ENCODE measurements at places on chromosomes 3 and 15.

DNA sequence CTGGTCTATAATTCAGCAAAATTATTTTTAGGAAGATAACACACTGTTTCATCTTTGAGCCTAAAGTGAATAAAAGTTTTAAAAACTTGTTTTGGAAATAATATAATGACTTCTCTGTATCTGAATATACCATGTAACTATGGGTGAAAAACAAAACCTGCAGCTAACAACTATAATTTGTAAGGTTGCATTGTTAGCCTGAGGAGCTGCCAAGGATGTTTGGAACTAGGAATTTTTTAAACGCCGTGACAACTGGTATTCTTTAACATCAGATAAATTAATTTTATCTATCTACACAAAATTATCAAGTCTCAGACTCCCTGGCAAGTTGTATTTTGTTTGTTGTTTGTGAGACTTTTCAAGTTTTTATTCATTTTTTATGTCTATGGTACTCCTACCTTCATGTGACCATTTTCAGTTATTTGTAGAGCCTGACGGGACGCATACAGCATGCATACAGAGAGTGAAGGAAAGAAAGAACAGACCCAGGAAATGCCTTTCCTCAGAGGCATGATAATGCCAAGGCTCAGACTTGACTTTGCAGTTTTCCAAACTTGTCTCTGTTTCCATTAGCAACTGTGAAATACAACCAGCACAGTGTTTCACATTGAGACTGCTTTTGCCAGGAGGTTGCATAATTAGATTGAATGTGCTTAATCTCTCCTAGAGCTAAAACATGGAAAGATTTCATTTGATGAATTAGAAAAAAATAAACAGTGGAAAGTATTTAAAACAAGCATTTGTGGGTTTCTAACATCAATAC is 60.8 kb upstream of the ARHGEF26 start:
- no peak for DNase-seq

GRCh38 chr3:149015393-149015792 is 24.1 kb downstream of the GYG1 start:
- no peak for DNase-seq

- DNase-seq, result no peak
Observed at GRCh38 chr15:65919353-65919752, 50.1 kb downstream of the RAB11A start.

DNA sequence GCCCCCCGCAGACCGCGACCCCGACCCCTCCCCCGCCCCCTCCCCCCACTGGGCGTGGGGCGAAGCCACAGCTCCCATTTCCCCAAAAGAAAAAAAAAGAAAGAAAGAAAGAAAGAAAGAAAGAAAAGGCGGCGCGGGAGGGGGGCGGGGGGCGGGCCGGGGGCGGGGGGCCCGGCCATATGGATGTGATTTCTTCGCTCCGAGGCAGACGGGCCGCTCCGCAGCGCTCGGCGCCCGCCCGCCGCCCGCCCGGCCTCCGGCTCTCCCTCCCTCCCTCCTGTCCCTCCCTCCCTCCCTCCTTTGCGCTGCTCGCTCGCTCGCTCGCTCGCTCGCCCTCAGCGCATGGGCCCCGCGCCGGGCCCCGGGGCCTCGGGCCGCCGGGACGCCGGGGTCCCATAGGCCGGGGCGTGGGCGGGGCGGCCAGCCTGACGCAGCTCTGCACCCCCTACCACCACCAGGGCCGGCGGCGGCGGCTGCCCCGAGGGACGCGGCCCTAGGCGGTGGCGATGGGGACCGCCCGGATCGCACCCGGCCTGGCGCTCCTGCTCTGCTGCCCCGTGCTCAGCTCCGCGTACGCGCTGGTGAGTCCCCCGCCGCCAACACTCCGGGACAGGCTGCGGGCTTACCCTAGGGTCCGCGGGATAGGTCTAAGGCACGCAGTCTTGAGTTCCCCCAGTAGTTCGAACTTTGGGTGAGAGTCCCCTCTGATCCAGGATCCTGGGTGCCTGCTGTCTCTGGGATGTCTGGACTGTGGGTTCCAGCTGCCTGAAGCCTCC is 5.7 kb downstream of the PTH1R start:
- no peak for DNase-seq

GRCh38 chr3:122271246-122271898 is 53.7 kb upstream of the CSTA start:
- no peak for DNase-seq

DNA sequence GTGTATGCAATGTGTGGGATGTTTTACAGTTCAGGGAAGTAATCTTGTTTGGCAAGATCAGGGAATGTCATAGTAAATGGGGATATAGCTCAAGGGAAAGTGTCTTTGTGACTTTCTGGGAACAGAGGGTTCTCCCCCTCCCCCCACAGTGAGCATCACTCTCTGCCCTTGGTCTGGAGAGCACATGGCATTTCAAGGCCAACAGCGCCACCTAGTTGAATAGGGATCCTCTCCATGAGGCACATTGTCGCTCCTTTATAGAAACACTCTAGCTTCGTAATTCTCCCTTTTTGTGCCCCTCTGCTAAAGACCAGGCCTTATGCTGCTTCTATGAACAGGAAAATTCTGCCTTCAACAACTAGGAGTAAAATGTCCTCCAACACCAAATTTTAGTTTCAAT is 37.1 kb upstream of the ARNT2 start:
- no peak for DNase-seq

GRCh38 chr3:19202303-19202702 is 54.0 kb downstream of the KCNH8 start:
- DNase-seq, result no peak

DNA sequence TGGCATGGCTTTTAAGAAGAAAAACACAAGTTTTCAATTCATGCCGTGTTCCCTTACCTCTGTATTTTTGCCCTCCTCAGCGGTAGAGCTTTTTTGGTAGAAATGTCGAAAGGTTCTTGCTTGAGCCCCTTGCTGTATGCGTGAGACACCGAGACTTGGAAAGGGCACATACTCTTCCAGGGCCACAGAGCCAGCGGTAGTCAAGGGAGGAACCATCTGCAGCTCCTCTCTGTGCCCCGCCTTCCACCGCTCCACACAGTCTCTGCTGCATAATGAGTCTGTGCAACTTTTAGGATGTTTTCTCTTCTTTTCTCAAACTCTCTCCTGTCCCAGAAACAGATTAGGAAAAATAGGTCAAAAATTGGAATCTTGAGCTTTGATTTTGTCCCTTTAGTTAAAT is 77.5 kb downstream of the LPP start:
- no peak for DNase-seq

DNA sequence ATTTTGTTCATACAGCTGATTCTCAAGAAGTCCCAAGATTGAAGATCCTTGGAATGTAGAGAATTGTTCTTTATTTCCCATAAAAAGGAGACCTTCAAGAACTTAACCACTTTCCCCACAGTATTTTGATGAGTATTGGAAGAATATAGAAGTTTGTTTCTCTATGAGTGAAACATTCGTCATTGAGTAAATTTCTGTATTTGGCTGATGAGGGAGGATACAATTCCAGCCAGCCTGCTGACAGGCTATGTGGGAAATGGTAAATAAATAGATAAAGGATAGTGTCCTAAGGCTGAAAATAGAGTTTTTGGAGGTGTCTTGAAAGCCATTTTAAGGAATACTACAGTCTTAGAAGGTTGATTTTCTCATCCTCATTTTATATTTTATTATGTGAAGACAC is 1076.1 kb downstream of the ROBO2 start:
- no peak for DNase-seq

DNA sequence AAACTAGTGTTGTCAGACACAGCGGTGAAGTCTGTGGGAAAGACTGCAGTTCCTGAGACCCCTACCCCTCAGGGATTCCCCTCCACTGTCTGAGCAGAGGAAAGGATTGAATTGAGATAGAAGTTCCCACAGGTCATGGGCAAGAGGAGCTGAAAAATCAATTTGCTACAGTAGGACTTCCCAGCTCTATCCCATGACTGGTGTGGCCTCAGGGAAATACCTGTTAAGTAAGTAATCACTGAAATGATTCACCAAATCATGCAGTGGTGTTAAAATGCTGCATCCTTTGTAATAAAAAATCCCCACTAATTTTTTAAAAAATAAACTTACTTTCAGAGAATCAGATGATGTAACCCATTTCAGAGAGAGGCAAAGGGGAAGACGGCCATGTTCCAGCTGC is 45.0 kb upstream of the SPRED1 start:
- no peak for DNase-seq

DNA sequence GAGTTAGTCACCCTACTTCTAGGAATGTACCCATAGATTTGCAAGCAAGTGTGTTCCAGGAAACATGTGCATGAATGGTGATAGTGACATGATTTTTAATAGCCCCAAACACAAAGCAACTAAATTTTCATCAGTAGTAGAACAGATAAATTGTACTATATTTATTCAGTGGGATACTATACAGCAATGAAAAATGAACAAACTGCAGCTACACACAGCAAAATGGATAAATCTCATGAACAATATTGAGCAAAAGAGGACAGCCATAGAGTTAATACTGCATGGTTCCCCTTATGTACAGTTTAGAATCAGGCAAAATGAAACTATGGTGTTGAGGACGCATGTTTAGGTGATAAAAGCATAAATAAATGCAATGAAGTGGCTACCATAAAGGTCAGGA is 26.0 kb downstream of the MESP1 start:
- DNase-seq, result no peak

DNA sequence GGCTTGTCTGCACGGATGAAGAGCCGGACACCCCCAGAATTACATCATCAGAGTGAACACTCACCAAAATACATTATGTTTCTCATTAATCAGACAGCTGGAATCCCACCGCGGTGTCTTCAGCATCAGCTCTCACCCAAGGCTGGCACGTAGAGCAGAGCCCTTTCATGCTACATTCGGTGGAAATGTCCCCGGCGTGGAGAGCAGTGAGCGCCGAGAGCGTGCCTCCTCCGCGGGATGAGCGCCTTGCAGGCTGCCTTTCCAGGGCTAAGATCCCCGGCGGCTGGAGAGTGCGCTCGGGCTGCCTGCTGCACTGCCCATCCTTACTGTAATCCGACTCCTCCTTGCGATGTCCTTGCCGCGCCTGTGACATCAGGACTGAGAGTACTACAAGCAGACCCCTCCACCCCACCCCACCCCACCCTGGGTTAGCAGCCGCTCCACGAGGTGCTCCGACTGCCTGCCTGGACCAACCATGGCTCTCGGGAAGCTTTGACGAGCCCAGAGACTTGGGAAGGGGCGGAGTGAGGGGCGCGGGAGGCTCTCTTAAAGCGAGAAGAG is at the start of gene ZNF385D:
TSS of gene ZNF385D (minus strand) at position 380 of the 561 bp plus-strand sequence. CDS start at position 86, 294 bp downstream.
- no peak for DNase-seq

DNA sequence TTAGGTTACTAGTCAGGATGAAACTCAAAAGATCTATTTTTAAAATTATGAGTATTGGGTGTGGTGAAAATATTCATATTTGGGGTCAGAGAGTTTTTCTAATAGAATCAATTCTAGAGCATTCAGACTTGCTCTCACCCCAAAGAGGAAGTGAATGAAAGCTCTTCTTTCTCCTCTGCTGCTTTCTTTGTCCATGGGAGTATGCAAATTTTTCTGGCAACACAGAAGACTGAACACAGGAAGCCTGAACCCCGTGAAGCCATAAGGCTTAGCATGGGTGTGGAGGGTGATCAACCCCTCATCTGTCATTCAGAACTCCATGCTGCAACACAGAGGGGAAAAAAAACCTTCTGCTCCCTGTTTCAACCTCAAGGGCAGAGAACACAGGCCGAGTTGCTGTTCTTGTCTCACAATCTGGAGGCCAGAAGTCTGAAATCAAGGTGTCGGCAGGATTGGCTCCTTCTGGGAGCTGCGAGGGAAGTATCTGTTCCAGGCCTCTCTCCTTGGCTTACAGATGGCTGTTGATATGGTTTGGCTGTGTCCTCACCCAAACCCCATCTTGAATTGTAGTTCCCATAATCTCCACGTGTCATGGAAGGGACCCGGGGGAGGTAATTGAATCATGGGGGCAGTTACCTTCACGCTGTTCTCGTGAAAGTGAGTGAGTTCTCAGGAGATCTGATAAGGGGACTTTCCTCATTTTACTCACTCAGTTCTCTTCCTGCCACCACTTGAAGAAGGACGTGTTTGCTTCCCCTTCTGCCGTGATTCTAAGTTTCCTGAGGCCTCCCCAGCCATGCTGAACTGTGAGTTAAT is 33.7 kb upstream of the CD47 start:
- DNase-seq, result no peak

DNA sequence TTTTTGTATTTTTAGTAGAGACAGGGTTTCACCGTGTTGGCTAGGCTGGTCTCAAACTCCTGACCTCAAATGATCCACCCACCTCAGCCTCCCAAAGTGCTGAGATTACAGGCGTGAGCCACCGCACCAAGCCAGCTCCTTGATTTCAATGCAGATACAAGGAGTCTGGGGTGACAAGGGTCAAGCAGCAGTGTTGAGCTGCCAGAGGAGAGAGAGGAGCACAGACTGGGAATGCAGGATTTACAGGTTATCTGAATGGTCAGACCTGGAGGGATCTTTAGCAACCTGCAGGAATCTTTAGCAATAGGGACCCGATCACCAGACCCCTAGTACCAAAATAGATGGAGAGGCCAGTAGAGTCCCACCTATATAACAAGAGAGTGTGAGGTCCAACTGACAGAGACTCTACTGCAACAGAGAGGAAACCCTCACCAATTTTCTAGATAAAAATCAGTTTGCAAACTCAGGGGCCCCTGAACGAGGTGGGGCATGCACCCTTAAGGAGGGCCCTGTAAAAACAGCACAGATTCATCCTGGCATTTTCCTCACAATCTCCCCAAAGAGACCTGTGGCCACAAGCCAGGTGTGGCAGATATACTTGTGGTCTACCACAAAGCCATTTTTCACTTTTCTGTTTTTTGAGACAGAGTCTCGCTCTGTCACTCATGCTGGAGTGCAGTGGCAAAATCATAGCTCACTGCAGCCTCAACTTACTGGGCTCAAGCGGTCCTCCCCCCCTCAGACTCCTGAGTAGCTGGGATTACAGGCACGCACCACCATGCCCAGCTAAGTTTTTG is 10.7 kb upstream of the SHISA5 start:
- no peak for DNase-seq

- no peak for DNase-seq
Observed at GRCh38 chr3:22734756-22735155, 468.4 kb upstream of the UBE2E2 start.
